ENCODE measurements at places on chromosomes 12 and 14.

DNA sequence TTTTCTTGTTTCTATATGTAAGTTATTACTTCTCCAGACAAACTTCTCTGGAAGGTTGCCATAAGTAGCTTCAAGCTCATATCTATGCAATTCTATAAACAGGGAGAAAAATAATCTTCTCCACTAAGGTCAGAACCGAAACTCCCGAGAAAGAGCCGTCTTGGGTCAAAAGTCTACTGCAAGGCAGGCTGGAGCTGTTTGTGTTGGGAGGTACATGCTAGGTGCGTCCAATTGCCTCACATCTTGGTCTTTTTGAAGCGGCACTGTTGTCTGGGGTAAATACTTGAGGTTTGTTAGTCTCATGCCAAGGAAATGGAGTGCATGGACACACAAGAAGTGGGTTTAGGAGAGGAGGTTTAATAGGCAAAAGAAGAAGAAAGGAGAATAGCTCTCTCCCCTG lies 674.7 kb upstream of the TMEM132C start:
- no peak for DNase-seq

GRCh38 chr12:52004042-52004648 lies 2.6 kb upstream of the TAMALIN start:
- no peak for DNase-seq

GRCh38 chr12:48680861-48681260 lies 1.2 kb downstream of the KANSL2 start:
- DNase-seq = no peak

- DNase-seq = no peak
Observed at GRCh38 chr12:110382683-110383082, 20.8 kb downstream of the ANAPC7 start.

GRCh38 chr12:5295151-5295550 lies 136.8 kb upstream of the NTF3 start:
- no peak for DNase-seq

DNA sequence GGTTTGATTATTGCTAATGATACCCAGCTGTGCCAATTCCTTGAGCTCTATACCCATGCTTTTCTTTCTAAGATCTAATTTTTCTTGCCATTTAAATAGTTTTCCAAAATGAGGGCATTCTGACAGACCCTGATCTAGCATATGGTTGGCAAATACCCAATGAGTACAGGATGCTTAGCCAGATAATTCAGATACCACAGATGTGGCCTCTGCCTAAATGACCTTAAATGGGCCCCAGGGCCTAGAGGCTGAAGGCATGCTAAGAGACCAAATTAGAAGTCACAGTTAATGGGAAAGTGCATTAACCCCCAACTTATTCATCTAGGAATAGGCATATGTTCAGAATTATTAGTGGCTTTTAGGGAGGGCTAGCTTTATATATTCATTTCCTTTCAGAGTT lies 122.3 kb upstream of the CNOT2 start:
- no peak for DNase-seq

GRCh38 chr12:12840580-12840899 lies 27.4 kb downstream of the DDX47 start:
- DNase-seq = no peak

GRCh38 chr14:59150990-59151389 lies 37.5 kb upstream of the DAAM1 start:
- DNase-seq = no peak

GRCh38 chr12:20367583-20368113 lies 689 bp upstream of the PDE3A start:
- DNase-seq = no peak

DNA sequence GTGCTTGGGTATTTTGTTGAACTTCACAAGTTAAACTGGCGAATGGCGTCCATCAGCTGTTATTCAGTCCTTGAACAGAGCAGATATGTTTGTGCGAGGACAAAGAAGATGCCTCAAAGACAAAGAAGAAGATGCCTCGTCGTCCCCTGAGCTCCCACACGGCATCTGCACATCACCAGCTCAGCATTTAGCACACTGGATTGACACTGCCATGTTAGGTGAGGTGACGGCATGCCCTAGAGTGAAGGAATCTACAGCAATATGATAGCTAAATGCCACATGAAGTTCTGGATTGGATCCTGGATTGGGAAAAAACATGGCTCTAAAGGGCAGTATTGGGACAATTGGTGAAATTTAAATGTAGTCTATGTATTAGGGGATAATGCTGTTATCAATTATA lies 15.4 kb downstream of the SAMD4A start:
- no peak for DNase-seq

DNA sequence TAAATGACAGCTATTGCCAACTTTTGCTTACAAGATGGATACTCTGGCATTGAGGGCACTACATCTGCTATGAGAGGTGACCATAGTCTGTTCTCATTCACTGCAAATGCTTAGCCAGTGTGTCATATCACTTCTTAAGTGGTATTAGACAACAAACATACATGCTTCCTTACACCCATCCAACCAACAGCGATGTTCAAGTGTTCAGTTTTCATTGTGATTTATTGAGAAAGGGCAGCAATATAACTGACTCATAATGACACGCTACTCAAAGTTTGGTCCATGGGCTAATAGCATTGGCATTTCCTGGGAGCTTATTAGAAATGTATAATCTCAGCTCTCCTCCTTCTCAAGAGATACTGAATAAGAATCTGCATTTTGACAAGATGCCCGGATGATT lies 181.7 kb downstream of the NPAS3 start:
- no peak for DNase-seq

DNA sequence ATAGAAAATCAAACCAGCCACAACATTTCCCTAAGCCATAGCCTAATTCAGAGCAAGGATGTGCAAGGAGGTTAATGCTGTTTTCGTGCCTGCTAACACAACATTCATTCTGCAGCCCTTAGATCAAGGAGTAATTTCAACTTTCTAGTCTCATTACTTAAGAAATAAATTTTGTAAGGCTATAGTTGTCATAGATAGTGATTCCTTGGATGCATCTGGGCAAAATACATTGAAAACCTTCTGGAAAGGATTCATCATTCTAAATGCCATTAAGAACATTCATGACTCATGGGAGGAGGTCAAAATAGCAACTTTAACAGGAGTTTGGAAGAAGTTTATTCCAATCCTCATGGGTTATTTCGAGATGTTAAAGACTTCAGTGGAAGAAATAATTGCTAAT lies 283.2 kb downstream of the RPAP3 start:
- no peak for DNase-seq

DNA sequence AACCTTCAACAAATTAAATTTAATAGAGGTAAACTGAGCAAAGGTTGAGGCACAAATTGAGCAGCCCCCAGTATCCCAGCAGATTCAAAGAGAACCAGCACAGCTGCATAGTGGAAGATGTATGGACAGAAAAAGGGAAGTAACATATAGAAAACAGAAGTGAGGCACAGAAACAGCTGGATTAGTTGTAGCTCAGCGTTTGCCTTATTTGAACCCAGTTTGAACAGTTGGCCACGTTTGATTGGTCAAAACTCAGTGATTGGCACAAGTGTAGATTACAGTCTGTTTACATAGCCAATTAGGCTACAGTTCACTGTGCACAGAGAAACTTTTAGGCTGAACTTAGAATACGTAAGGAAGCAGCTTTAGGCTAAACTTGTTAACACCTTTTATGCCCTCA lies 315.5 kb downstream of the RMST start:
- DNase-seq = no peak

Data from PC-9 (cell line).